ENCODE measurements at places on chromosomes 2 and 18.

DNA sequence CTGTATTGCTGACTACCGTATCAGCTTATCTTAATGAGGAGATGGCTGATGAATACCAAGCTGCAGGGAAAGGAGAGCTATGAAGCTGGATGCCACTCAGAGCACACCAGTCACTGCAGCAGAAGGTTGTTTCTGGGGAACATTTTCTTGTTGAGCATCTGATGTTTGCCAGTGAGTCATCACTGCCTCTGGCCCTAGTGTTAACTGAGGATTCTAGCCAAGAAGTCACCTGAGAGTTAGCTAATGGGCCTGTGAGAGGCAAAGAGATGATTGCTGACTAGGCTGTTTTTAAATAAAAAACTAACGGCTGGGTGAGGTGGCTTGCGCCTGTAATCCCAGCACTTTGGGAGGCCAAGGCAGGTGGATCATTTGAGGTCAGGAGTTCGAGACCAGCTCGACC lies 37.9 kb downstream of the CCDC150 start:
- no peak for DNase-seq

DNA sequence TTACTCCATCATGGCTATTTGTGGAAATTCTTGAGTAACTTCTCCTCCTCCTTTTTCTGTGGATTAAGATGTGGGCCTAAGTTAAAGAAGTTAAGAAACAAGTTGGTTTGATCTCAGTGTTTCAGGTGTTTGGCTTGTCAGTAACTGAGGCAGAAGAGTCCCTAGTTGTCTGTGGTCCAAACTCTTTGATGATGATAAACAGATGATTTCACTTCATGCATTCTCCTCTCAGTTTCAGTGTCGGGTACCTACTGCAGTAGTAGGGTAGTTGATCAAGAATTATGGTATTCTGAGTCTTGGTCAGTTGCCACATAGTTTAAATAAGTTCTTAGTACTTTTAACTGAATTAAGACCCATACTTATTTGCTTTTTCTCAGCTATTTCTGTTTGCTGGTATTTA lies 85.6 kb downstream of the NCOA1 start:
- no peak for DNase-seq

DNA sequence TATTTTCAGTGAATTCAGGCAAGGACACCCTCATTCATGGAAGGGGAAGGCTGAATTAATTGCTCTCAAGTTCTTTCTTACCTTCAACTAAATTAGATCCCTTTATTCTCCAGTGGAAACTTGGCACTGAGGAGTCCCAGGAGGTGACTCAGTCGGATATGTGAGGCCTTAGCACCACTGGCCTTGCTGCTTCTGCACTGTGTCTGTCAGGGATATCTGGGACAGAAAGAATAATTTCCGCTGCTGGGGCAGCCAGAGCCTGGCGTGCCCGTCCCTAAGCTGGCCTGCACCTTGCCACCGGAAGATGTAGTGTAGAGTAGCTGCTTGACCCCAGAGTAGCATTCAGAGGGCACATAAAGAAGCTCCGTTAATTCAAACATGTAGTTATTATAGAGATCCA lies 53.4 kb downstream of the LIMS1 start:
- no peak for DNase-seq

DNA sequence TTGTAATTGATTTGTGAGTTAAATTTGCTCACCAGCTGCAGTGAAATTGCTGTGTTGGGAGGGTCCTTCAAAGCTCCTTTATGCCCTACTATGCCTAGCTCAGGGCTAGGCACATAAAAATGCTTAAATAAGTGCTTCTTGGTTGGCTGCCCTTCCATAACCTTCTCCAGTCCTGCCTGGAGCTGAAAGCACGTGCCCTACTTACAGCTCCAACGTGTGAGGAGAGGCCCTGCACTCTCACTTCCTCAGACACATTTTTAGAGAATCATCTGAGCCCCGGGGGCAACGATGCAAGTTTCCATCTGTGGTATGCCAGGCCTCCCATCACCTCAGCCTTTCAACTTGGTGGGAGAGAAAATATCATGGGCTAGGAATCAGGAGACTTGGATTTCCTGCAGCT lies 202.7 kb downstream of the BCL11A start:
- no peak for DNase-seq

DNA sequence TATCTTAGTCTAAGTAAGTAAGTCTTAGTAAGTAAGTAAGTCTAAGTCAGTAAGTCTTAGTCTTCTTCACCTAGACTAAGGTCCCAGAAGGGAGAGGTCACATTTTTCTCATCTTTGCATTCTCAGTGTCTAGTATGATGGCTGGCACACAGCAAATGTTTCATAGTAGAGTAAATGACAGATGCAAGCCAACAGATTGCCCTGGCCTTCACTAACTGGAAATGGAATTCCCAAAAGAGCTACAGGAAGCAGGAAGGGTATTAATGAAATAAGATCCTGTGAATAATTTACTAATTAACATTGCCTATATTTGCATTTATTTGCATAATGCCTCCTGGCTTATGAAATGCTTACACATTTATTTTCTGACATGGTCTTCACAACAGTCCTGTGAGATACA lies 221.6 kb downstream of the RAD51AP2 start:
- no peak for DNase-seq
